ENCODE measurements at places on chromosomes 4 and X. TPM values are rescaled to one million over a fixed set of nuclear protein-coding genes. Genes with fewer than 3 reads are reported as not detected.

The GUCY1A1 gene
- 0.05 TPM for total RNA-seq

The CLCN3 gene
- 42.3 TPM for total RNA-seq

The UXT gene
- 183 TPM for total RNA-seq

The IL3RA gene
- total RNA-seq: not detected

The HOPX gene
- not detected for total RNA-seq

The TSPYL2 gene
- 8.5 TPM for total RNA-seq

DNA sequence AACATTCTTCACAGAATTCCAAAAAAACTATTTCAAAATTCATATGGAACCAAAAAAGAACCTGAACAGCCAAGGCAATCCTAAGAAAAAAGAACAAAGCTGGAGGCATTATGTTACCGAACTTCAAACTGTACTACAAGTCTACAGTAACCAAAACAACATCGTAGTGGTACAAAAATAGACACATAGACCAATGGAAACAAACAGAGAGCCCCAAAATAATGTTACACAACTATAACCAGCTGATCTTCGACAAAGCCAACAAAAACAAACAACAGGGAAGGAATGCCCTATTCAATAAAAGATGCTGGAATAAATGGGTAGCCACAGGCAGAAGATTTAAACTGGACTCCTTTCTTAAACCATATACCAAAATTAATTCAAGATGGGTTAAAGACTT lies 1189.6 kb downstream of the PCDH18 start:
- DNase-seq: no peak

- DNase-seq: no peak
Measured at GRCh38 chrX:132837967-132838366, 120.5 kb downstream of the HS6ST2 start.

DNA sequence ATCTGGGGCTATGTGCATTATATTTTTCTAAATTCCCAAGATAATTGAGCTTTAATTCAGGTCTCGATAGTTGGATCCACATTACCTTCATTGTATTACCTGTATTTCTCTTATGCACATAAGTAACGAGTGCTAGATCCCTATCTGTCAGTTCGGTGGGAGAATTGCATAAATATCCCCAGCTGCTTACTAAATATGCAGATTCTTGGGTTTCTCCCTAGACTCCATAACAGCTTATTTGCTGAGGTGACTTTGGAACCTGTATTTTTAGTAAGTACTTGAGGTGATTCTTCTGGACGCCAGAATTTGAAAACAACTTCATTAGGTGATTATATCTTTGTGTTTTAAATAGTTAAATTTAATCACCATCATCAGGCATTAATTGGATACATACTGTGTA lies 15.0 kb downstream of the UGT8 start:
- no peak for DNase-seq

- DNase-seq: no peak
Measured at GRCh38 chr4:40419231-40419912, 84.2 kb downstream of the CHRNA9 start.

GRCh38 chr4:153637201-153637600 lies 46.9 kb upstream of the TLR2 start:
- DNase-seq: no peak

DNA sequence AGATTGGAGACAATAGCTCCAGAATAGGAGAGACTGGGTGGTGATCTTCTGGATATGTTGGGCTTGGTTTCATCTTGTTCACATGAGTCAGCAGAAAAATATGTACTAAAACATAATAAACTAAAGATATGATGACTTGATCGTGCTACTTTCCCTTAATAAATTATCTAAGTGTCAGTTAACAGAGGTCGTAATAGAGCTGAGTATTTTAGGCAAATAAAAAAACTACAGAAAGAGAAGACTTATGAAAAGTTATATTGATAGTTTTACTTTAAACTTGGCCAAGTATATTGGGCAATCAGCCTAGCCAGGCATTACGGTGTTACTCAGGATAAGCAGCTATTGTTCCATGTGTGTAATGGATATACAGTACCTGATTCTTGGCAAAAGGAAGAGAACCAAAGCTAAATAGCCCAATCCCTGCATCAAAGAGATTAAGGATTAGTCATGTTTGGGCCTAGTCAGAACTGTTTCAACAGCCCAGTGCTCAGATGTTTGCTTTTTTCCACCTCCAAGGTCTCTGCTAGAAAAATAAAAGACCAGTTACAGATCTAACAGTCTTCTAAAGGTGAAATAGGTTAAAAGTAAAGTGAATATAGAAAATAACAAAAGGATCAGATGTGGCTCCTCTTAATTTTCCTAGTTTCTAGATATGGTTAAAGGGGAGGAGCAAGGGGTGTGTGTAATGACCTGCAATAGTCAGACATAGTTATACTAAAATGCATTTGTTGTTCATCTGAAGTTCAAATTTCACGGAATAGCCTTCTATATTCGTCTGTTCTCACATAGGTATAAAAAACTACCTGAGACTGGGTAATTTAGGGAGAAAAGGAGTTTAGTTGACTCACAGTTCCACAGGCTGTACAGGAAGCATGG lies 262.6 kb downstream of the ADGRL3 start:
- peak; percentile 30 for DNase-seq

DNA sequence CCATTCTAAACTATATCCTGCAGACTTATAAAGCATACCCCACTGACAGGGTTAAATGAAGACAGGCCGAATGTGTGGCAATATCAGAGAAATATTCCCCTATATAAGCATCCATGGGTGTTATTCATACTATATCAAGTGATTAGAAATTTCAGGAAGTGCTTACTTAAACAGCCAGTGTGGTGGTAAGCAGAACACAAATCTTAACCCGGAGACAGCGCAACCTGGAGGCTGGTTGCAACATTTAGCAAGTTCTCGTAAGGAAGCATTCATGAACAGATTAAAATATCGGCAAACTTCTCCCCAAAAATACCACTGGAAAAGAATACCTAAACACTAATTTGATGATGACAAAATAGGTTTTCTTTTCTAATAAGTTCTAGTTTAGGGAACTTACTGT lies 261.2 kb downstream of the CBLL2 start:
- DNase-seq: no peak

DNA sequence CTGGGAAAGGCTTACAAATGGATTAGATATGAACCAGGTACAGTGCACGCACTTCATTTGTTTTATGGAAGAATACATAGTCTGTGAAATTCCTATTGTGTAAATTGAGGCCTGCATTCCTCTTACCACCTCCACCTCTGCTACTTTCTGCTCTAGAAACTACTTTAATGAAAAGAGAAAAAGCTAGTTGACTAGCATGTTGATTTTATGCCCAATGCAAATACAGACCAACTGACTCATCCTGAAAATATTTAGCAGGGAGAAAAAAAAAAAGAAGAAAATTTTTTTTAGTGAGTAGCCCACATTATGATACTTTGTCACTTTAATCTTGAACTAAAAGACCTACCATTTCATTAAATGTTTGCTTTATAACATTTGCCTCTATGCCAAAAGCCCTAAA lies 41.2 kb downstream of the DCLK2 start:
- DNase-seq: peak; percentile 66

DNA sequence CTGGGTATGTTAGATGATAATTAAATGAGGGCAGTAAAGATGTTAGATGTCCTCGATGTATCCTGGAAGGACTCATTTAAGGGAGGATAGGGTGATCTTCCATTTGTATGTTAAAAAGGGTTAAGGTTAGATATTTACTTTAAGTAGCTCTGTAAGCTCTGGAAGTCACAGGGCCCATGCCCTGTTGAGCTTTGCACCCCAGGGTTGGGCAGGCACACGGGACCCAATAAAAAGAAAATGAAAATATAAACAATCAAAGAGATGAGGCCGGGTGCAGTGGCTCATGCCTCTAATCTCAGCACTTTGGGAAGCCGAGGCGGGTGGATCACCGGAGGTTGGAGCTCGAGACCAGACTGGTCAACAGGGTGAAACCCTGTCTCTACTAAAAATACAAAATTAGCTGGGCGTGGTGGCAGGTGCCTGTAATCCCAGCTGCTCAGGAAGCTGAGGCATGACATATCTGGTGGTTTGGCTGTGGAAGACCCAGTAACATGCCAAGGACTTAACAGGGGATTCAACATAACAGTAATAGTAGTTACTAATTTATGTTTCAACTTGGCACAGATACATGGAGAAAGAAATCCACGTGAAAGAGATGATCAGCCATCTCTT lies 16.9 kb upstream of the PHEX start:
- no peak for DNase-seq

- no peak for DNase-seq
Measured at GRCh38 chr4:16082041-16082425, 1.8 kb downstream of the PROM1 start.

DNA sequence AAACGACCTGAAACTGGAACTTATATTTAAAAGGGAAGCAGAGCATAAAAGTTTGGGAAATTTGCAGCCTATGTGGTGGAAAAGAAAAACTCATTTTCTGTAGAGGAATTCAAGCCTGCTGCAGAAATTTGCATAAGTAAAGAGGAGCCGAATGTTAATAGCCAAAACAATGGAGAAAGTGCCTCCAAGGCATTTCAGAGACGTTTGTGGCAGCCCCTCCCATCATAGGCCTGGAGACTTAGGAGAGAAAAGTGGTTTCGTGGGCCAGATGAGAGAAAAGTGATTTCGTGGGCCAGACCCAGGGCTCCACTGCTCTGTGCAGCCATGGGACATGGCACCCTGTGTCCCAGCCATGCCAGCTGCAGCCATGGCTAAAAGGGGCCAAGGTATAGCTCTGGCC lies 361.9 kb downstream of the PCDH19 start:
- no peak for DNase-seq

DNA sequence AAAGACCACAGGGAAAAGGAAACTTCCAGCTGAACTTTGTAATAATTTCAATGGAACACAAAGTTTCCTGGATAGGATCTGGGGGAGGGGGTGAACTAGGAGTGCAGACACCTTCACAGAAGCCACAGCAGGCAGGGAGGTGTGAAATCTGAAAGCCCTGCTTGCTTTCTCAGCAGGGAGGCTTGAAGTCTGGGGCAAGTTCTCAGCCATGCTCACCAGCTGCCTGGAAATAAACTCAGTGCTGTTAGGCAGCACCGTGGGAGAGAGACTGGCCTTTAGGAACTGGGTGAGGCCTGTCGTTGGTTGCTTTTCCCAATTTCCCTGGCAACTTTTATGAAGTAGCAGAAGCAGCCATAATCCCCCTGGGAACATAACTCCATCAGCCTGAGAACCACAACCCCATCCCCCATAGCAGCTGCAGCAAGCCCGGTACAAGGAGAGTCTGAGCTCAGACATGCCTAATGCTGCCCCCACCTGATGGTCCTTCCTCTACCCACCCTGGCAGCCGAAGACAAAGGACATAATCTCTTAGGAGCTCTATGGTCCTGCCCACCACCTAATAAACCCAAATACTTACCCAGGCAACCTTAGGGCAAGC lies 39.2 kb upstream of the NMU start:
- no peak for DNase-seq

- DNase-seq: no peak
Measured at GRCh38 chr4:173924561-173924960, 358.9 kb downstream of the FBXO8 start.

DNA sequence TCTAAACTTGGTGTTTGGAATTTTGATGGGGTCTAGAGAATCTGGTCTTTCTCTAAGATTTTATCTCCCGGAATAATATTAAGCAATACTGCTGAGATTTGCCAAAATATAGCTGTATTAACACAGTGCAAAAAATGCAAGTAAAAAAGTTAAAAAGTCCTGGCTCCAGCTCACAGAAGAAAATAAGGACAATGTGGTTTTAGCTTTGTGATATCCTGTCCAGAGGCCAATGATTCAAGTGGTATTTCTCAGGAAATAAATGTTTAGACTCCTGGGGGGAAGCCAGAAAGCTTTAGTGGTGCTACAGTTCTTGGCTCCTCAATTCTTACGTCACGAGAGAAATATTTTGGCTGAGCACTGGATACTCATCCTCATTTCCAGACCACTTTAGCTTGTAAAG lies 40.9 kb upstream of the IL13RA2 start:
- DNase-seq: peak; percentile 59

DNA sequence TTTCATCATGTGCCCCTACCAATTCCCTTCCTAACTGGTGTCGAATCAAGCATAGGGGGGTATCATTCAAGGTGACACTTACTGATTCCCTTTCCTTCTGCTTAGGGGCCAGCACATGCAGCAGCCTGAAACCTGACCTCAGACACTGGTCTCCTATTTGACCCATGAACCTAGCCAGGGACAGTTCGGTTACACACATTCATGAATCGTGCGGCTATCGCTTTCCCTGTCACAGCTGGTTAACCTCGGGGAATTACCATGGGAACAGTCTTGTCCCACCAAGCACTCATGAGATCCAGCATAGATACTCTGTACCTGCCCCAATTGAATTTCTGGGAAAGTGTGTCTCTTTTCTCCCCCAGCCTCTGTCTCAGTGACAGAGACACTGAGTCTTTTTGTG lies 140.4 kb downstream of the ZNF674 start:
- no peak for DNase-seq

DNA sequence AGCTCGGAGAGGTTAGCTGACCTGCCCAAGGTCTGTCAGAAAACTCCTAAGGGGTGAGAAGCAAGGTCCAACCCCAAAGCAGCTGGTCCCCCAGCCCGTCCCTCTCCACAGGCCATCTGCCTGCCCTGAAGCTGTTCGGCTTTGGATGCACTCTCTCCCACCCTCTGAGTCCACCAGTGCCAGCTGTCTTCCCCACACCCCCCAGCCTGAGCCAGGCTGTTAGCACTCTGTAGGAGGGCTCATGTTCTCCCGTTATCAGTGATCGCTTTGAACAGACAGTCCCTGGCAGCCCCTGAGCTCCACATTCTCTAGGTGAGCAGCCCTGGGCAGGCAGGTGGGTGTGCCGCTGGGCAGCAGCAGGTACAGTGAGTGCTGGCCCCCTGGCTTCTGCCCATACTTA lies 16.0 kb downstream of the ZNF185 start:
- DNase-seq: no peak

DNA sequence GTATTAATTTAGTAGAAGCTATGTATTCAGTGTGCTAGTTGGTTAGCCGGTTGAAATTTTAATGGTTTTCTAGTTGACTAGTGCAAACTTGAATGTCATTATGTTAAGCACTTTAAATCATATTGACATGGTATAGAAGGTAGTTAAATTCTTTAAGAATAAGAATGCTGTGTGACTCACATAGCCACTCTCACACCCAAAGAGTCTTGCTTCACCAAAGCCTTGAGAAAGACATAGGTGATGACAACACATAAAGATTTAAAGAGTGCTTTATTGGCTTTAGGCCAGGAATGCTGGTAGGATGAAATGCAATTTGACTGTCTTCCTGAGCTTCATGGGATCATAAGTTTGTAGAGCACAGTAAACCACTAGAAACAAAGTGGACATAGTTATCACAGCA lies 85.3 kb downstream of the DCAF8L2 start:
- DNase-seq: peak; percentile 68

- no peak for DNase-seq
Measured at GRCh38 chr4:39181520-39181904, 817 bp upstream of the WDR19 start.

GRCh38 chrX:141742666-141743065 lies 44.1 kb upstream of the SPANXD start:
- no peak for DNase-seq

DNA sequence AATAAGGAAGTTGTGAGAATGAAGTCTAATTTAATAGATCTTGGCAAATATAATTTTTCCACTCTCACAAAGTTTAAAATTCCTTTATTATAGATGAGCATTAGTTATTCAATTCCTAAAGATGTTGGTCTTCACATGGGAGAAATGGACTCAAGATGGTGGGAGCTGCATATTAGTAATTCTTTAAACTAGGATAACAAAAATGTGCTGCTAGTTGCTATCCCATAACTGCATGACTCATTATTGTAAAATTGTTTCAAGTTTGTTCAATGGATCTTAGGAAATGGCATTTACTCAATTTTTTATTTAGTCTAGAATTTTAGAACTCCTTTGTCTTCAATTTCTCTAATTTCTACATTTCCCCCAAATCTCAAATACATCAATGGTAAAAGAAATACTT lies 155.8 kb downstream of the ATP10D start:
- no peak for DNase-seq

- DNase-seq: no peak
Measured at GRCh38 chr4:75708218-75708691, 16.1 kb upstream of the USO1 start.
